ENCODE measurements at places on chromosomes 7 and 10.
A peak's percentile ranks its signal among the peaks of the same experiment; 100 is the strongest.

DNA sequence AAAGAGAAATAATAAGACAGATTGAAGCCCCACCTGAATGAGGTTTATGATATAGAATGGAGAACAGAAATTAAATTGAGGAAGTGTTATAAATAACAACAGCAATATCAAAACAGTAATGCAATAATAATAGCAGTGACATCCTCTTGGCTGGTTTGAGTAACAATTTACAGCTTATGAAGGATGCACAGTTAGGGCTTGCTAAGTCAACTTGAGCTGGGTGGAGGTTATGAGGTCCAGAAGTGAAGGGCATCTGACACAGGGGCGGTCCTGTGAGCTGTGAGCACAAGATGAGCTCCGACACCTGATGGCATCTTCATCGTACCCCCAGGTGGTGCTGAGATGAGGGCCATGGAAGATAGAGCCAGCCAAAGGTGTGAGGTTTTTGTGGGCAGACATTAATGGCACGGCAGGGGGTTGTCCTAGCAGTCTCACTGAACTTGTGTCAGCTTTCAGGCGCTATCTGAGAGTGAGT is 30.5 kb downstream of the ARHGAP22 start:
- DNase-seq = no peak

DNA sequence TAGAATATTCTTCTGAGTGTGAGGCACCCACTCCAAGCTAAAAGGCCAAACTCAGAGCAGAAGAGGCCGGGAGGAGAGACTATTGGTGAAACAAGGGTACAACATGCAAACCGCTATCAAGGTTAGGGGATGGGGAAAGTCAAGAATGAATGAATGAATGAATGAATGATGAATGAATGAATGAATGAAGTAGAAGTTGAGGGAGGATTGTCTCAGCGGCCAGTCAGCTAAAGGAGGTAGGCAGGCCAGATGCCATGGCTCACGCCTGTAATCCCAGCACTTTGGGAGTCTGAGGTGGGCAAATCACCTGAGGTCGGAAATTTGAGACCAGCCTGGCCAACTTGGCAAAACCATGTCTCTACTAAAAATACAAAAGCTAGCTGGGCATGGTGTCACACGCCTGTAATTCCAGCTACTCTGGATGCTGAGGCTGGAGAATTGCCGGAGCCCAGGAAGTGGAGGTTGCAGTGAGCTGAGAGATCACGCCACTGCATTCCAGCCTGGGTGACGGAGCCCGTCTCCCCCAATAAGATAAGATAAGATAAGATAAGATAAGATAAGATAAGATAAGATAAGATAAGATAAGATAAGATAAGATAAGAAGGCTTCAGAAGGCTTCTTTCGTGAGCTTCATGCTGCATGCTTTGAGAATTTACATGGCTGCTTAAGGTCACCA is 250.8 kb downstream of the CCDC3 start:
- DNase-seq = no peak

DNA sequence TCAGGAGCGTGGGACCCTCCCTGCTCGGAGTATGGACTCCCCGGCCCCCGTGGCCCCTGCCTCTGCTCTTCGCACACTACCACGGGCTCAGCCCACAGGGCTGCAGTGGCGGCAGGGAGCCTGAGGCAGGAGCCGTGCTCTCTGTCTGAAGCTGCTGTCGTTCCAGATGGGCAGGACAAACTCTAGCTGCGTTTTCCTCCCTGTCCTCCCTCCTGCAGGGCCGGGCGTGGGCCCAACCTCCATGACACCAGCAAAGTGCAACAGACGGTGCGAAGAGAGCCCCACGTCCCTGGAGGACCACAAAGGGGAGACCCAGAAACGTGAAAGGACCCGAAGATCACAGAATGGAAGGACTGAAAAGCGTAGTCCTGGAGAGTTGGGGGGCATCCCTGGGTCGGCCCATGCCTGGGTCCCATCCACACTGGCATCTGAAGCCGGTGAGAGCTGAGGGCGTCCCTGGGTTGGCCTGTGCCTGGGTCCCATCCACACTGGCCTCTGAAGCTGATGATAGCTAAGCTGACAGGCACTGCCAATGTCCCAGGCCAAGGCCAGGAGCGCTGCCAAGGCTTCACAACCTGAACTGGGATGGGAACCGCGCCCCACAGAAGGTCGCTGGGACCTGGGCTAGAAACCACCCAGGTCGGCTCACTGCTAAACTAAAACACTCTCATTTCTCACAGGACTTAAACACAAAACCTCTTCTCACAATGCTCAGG is 267.0 kb downstream of the MAD1L1 start:
- DNase-seq = no peak

- DNase-seq = no peak
Observed at GRCh38 chr7:140568021-140568813, 72.4 kb downstream of the DENND2A start.

DNA sequence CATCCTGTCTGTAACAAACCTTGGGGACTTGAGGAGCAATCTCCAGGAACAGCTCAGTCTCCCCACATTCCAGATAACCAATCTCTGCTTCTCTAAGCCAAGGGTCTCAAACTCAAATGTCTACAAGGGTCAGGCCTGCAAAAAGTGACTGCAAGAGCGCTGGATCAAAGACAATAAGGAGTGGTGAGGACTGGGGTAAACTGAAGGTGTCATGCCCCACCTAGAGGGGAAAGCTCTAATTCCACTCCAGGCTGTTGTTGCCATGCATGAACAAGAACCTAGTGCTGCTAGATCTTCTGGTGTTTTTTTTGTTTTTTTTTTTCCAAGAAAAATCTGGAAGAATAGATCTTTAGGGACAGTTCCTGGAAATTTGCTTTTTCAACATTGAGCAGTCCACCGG is 117.9 kb upstream of the MACROH2A2 start:
- DNase-seq = no peak

DNA sequence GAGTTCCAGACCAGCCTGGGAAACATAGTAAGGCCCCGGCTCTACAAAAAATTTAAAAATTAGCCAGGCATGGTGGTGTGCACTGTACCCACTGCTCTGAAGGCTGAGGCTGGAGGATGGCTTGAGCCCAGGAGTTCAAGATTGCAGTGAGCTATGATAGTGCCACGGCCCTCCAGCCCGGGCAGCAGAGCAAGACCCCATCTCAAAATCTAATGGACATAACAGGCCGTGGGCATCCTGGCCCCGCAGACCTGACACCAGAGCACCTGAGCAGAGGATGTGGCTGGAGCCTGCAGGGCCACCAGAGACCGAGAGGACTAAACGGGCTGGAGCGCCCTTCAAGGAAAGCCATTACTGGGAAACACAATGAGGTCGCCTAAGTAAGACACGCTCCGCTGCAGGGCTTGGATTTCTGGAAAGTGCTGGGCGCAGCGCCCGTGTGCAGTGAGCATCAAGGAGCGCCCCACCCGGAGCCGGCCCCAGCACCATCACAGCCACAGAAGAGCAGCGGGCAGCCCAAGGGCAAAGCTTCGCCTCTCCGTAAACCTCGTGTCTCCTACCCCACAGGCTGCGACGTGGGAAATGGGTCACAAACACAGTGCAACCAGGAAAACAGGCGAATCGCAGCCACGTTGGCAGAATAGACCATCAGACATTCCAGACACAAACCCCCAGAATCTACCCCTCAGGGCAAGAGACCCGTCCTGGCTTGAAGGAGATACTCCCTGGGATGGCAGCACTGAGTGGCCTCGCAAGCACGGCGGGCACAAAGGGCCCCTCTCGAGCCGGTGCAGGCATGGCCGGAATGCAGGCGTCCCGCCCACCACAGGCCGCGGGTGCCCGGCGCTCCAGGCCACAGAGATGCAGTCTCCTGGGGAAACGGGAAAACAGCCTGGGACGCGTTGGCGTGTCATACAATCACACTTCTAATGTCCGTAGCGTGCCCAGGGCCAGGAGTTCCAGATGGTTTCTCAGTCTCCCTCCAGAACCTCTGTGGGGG is 4.9 kb downstream of the RADIL start:
- no peak for DNase-seq

GRCh38 chr7:142862351-142862750 is 7.5 kb downstream of the EPHB6 start:
- DNase-seq = no peak

DNA sequence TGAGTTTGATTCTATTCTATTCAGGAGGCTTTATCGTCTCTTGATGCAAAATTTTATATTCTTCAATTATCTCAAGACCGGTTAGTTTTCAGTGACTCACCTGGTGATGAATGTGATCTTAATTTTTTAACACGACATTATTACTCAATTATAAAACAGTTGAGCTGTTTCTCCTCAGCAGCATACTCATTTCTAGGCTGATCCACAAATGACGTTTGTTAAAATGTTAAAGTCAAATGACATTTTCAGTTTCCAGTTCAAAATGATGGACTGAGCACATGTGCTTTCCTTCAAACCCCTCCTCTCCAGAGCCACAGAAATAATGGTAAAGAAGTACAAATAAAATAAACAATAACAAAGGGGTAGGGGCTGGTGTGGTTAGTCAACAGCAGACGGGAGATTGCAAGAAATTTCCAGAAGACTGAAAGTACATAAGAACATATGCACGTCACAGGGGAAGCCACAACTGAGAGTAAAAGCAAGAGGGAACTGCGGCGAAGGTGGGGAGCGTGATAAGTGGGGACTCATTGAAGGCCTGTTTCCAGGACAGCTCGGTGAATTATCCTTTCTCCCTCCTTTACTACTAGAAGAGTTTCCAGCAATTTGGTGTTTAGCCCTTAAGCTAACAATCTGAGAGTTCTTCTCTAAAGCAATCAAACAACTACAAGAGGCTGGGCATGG is 10.9 kb downstream of the MACROH2A2 start:
- DNase-seq = no peak

GRCh38 chr10:101560298-101561067 is 27.6 kb downstream of the POLL start:
- DNase-seq = no peak

DNA sequence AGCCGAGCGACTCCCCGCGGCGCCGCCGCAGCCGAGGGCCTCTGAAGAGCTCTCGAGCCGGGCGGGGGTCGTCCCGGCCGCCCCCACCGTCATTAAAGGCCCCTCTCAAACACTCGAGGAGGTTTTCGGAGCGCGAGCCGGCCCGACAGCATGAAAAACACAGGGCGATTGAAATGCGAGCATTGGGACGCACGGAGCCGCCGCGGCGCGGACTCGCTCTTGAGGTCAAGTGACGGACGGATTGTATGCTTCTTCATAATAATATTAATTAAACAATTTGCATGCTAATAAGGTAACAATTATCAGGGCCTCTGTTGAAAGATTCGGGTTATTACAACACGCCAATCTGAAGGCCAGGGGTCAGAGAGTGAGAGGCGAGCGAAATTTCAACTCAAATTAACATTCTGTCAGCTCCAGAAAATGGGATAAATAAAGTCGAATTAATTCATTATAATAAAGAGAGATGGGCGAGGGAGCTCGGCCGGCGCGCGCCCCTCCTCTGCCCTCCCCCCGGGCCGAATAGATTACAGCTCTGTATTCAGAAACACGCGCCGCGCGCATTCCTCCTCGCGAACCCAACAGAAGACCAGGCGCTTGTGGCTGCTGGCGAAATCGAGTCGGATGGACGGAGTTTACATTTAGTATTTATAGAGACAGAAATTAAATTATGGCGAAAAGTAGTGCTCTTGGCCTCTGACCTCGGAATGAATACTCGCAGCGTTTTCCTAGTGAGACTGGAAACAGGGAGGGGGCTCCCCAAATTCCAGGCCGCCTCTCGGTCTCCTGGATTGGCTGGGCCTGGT is 2.1 kb upstream of the UNCX start:
- no peak for DNase-seq

GRCh38 chr10:122375679-122376160 is 1.2 kb downstream of the PLEKHA1 start:
- no peak for DNase-seq

GRCh38 chr7:23546897-23547572 is 15.3 kb upstream of the TRA2A start:
- peak; percentile 62 for DNase-seq

DNA sequence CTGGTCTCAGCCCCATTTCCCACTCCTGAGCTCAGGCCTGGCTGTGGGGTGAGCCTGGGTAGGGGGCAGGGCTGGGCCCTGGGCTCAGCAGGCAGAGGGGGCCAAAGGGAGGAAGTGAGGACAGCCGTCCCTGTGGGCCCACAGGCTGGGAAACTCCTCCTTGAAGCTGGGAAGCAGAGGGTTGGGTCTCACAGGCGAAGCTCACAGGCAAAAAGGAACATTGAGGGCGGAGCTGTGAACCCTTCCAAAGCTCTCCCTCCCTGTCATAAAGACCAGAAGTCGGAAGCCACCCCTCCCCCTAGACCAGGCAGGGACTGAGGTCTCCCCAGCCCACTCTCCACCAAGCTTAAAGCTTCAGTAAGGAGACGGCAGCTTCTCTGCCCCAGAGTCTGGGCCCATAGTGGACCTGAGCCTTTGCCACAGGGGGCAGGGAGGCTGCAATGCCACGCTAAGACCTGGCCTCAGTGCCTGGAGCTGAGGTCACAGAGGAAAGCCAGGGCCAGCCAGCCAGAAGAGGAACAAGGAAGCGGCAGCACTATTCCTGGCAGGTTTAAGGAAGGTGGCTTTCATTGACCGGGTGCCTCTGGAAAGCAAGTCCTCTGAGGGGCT is 1.0 kb upstream of the KCP start:
- no peak for DNase-seq

DNA sequence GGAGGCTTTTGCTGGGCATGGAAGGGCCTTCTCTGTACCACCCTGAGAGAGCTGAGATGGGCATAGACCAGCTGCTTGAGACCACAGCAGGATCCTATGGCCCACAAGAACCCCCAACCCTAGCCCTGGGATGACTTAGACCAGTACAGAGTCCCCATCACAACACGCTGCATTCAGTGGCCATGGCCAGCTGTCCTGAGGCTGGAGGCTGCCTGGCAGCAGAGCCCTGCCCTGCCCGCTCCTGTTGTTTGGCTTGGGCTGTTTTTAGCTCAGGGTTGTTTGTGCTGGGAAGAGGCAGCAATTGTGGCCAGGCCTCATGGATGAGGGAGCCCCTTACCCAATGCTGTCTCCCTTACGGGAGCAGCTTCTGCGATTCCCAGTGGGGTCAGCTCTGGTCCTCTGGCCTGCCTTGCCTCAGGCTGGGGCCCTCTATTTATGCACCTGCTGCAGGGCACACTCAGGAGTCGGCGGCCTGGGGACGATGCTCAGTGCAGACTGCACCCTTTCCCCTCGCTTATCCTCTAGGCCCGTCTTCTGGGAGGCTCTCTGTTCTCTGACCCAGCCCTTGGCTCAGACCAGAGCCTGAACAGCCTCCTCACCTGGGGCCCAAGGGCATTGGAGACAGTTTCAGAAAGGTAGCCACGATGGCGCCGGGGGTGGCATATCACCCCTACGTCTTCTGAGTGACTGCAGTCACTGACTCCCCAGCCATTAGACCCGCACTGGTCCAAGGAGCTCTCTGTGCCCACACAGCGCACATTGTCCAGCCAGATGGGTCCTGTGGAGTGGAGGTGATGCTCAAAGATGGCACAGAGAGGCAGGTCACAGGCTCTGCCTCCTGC is 6.3 kb downstream of the LOXL4 start:
- no peak for DNase-seq

Data from activated T-cell treated with anti-CD3 and anti-CD28 coated beads for 48 hours (primary cell).